ENCODE measurements at places on chromosomes 4 and X. TPM values are rescaled to one million over a fixed set of nuclear protein-coding genes. Genes with fewer than 3 reads are reported as not detected.

DNA sequence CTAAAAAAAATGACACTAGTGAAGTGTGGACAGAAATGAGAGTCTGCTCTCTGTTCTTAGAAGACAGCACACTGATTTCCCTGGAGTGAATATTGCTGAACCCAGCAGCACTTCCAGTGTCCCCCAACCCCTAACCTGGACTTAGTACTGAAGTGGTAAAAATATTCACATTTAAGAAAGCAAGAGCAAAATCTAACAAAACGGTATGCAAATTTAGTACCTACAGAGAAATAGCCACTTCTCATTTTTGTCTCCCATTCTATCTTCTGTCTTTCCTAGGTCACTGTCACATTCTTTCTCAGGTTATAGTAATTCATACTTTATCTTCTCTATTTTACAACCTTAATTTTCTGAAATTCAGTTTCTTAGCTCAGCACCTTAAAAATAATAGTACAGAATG, 274.7 kb downstream of the CFAP299 start:
- no peak for DNase-seq

- no peak for DNase-seq
Measured at GRCh38 chr4:158998624-158999023, 104.3 kb upstream of the RAPGEF2 start.

DNA sequence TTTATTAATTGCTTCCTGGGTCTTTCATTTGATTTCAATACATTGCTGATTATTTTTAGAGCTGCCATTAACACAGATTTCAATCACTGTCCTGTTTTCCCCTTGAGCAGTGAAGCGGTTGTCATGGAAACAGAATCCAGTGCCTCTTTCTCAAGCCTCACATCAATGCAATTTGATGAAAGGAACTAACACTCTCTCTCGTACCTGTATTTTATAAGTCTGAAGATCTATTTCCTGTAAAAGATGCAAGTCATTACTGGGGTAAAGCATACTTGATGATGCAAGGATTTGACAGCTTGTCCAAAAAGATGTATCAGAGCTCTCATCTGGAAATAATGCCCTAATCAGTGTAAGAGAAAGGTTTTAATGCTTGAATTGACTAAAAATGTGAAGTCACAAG, 17.9 kb upstream of the GASK1B start:
- DNase-seq, result peak; percentile 69

The CENPVL3 gene
- total RNA-seq, result 1.5 TPM

The MOB1B gene
- 36.0 TPM for total RNA-seq

The ZNF718 gene
- total RNA-seq, result 34.6 TPM

Data from spinal cord (tissue), 10 donors.